T-helper 1 cell (primary cell): ENCODE measurements at places on chromosomes 1 and 21.

- DNase-seq: no peak
Observed at GRCh38 chr1:92695104-92695503, 89.8 kb downstream of the EVI5 start.

GRCh38 chr1:116772648-116773045 is 18.4 kb downstream of the CD2 start:
- DNase-seq: no peak

DNA sequence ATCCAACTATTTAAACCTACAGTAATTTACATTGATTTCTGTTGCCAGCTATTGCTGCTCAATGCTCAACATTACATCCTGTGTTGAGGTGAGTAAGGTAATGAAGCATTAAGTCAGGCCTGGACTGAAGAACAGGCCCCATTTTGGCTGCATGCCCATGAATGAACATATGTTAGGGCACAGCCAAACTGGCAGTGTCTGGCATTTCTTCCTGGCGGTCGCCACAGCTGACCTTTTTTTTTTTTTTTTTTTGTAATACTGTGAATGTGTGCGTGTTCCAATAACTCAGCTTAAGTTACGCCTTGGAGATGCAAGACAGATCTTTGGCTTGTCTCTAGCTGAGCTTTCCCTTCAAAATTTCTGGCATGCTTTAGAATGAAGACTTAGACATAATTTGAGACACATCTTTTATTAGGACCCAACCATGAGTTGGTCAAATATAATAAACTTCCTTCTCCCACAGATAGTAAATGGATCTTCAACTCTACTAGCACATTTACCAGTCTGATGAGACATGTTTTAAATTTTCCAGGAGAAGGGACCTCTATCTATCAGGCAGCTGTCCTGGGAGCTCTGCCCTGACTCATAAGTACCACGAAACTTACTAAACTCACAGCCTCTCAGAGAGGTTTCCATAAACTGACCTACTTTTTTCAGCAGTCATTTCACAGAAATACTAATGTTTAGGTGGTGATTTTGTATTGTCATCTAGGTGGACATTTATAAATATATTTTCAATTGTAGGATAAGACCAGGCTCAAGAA is 341.1 kb upstream of the RUNX1 start:
- no peak for DNase-seq

GRCh38 chr1:85330711-85331290 is 54.4 kb upstream of the BCL10 start:
- DNase-seq: no peak

GRCh38 chr1:119116725-119117124 is 23.7 kb downstream of the WARS2 start:
- DNase-seq: no peak

- DNase-seq: peak; percentile 25
Observed at GRCh38 chr21:42614396-42614795, 39.0 kb upstream of the PDE9A start.
